ENCODE measurements at places on chromosomes 7 and 10.

DNA sequence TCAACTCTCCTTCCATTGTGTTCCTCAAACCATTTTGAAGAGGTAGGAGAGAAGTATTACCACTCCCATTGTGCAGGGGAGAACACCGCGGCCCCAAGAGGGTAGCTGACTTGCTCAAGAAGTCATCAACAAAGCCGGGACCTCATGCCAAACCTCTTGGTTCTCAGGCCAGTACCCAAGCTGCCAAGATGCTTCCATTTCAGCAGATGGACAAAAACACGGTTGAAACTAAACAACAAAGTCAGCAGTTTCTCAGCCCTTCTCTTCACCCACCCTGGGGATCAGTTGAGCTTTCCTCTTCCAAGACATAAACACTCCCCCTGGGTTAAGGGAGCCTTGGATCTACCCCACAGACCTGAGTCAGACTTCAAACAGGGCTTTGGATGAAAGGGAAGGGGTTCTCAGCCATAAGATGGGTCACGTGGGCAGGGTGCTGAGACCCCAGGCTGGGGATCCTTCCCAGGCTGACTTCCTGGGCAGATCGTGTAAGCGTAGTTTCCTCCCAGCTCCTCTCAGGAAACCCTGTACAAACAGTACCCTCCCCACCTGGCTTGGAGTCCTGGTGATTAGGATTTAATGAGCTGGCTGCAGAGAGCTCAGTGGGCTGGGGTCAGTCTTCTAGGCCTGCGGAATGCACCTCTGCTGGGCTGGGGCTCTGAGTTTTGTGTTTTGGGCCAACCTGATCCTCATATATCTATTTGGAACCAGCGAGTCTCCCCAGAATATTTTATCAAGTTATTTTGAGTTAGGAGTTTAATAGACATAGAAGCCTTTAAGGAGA is 27.3 kb downstream of the EMX2 start:
- no peak for DNase-seq

DNA sequence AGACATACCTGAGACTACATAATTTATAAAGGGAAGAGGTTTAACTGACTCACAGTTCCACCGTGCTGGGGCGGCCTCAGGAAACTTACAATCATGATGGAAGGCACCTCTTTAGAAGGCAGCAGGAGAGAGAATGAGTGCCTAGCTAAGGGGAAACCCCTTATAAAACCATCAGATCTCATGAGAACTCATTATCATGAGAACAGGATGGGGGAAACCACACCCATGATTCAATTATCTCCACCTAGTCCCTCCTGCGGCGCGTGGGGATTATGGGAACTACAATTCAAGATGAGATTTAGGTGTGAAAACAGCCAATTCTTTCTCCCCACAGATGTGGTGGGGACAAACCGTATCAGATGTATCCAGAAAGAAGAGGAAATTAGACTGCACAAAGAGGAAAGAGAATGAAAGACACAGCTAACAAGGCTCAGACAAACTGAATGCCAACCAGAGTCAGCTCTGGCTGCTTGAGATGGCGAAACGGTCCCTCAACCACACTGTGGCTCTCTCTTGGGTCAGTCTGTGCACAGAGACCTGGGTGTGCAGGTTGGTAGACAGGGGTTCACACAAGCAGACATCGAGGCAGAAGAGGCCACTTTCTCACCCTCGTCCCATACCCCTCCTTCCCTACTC is 375.6 kb downstream of the SFMBT2 start:
- DNase-seq, result no peak

- no peak for DNase-seq
Measured at GRCh38 chr7:50327443-50327842, 22.9 kb downstream of the IKZF1 start.

GRCh38 chr7:98085674-98086073 is 21.0 kb upstream of the LMTK2 start:
- DNase-seq, result no peak

DNA sequence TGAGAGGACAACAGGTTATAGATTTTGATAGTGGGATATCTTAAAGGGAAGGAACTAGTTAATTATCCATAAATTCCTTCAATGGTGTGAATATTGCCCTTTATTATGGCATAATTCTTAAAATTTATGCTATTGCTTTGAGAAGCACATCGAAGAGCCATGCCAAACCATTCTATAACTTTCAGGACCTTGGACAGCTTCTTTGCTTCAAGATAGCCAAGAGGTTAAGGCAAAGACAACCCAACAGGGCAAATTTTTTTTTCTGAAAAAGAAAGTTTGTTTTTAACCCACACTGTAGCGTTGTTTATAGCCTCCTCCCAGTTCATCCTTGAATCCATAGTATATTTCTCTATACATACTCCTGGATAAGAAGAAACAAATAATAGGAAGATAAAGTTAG is 103.2 kb downstream of the NRG3 start:
- DNase-seq, result no peak

- no peak for DNase-seq
Measured at GRCh38 chr10:132640326-132641125, 102.9 kb downstream of the INPP5A start.

DNA sequence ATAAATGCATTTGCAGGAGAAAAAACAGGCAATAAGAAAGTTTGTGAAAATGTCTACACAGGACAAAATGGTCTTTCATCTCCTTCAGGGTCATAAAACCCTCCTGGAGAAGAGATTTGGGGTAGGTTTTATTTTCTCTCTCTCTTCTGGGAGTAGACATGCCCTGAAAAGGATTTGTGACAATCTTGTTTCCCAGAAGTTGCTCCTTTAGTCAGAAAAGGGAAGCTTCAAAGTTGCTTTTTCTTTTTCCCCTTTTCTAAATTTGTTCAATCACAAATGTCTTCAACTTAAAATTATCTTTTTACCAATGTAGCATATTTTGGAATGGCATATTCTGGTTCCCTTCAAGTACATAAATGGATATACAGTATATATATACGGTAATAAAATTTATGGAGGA is 9.4 kb upstream of the ANKRD22 start:
- DNase-seq, result no peak

GRCh38 chr7:148201992-148202391 is 388.6 kb upstream of the C7orf33 start:
- DNase-seq, result no peak

GRCh38 chr10:70990681-70991080 is 102.3 kb upstream of the PCBD1 start:
- no peak for DNase-seq

GRCh38 chr7:45435846-45436245 is 138.3 kb upstream of the ADCY1 start:
- DNase-seq, result no peak

GRCh38 chr7:47380325-47381133 is 201.4 kb downstream of the TNS3 start:
- DNase-seq, result no peak

DNA sequence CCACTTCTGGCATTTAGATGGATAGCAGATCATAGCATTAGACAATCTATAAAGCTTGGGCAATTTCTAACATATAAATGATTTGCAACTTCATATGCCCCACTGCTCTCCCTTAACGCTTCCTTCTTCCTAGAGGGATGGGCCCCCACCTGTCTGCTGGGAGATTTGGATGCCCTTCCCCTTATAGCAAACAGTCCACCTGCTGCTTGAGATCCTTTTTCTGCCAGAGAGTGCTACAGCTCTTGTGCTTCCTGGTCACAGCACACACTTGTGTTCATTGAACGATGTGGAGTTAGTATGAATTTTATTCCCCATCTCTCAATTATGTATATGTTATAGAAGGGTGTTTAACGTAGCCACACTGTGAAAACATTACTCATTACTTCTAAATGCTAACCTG is 10.4 kb upstream of the PCGF5 start:
- DNase-seq, result no peak

- DNase-seq, result no peak
Measured at GRCh38 chr10:98619446-98619845, 172.7 kb upstream of the HPS1 start.

GRCh38 chr10:13684252-13684791 is 97.6 kb downstream of the PRPF18 start:
- DNase-seq, result no peak

GRCh38 chr10:35927341-35927740 is 285.2 kb upstream of the FZD8 start:
- no peak for DNase-seq

DNA sequence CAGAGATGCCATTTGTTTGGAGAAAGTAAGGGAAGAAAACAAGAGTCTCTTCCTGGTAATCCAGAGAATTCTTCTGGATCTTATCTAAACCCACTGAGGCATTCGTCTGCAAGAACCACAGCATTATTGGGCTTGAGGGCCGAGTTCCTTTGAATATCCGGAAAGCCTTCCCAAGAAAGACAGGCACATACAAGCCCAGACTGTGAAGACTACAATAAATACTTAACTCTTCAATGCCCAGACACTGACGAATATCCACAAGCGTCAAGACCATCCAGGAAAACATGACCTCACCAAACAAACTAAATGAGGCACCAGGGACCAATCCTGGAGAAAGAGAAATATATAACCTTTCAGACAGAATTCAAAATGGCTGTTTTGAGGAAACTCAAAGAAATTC is 99.0 kb downstream of the RNF32 start:
- no peak for DNase-seq

DNA sequence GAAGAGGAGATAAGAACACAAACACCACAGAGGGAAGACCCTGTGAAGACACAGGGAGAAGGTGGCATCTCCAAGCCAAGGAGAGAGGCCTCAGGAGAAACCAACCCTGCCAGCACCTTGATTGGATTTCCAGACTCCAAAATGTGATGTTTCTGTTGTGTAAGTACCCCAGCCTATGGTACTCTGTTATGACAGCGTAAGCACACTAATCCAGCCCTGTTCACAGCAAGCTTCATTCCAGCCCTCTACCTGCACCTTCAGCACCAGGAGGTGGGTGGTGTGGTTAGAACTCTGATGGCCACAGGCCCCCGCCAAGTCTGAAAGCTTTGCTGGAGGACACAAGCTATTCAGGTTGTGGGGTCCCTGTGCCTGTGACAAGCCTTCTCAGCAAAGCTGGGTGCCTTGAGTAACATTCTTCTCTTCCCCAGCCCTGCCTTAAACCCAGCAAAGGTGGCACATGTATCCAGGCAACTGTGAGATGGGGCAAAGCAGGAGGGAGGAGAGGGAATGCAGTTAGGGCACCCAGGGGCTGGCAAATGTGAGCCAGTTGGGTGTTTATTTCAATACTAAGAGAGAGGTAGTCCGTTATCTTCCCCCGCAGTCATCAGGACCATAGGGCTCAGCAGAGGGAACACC is 4.5 kb downstream of the VSTM4 start:
- DNase-seq, result no peak

- DNase-seq, result no peak
Measured at GRCh38 chr7:33814400-33814799, 90.9 kb upstream of the BMPER start.

GRCh38 chr7:22356701-22357310 is at the start of gene RAPGEF5:
Gene RAPGEF5, minus strand, starts transcription at chr7:22357154. Its CDS starts 94 bp downstream, at chr7:22357060.
- no peak for DNase-seq

DNA sequence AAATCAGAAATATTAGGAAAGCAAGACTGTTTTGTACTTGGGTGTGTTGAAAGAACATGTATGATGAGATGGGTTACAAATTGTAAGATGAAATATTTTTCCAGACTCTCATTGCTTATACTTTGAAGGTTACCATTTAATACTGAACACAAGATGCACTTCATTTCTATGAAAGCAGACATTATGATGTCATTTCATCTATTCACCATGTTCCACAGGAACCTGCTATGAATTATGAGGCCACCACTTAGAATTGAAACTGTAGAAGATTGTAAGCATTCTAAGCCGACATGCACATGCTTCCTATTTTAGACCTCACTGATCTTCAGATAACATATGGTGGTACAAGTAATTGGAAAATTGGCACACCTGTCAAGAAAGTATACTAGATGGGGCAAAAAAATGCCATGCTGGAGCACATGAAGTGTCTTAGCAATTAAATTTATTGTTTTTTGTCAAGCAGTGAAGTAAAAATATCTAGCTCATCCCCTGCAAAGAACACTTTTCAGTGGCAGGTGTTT is 195.0 kb downstream of the PHF14 start:
- DNase-seq, result no peak

DNA sequence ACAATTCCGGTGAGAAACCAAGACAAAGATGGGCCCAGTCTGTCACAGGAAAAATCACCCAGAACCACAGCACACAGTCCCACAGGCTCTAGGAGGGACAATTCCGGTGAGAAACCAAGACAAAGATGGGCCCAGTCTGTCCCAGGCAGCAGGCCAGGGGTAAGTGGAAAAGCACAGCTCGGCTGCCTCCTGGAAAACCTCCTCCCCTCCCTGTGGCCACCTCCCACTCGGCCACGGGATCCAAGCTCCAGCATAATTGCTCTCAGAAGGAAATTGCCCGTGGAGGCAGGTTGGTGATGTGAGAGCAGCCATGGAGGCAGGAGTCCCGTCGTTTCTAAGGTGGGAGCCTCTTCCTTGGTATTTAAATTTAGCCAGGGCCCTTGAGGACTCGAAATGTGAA is 95.7 kb downstream of the PLXNA4 start:
- no peak for DNase-seq

DNA sequence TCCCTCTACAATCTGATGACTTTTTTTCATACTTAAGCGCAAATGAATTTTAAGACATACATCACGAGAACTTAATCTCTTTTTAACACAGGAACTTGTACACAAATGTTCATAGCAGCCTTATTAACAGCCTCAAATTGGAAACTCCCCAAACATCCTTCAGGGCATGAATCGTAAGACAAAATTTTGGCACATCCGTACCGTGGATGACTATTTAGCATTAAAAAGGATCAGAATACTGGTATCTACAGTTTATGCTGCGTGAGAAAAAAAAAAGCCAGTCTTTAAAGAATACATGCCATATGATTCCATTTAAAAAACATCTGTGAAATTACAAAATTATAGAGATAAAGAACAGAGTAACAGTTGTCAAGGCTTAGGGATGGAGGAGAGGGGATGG is 46.8 kb downstream of the PDE1C start:
- no peak for DNase-seq

DNA sequence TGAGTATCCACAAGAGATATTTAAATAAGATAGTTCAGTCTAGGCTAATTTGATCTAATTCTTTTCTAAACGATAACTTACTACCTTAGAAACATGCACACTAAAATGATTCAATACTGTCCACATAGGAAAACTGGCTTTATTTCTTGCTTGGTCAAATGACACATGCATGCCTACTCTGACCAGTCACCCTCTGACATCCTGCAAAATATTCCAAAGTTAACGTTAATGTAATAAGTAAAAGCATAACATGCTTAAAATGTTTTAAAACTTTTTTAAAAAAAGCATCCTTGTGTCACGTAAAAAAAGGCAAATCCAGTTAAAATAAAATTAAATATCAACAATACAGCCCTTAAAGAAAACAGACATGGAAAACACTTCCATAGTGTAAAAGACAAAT is 70.2 kb downstream of the UBE2H start:
- DNase-seq, result no peak

GRCh38 chr7:112945046-112945445 is 141.6 kb downstream of the GPR85 start:
- no peak for DNase-seq

- DNase-seq, result no peak
Measured at GRCh38 chr7:340200-340937, 50.4 kb downstream of the FOXL3 start.

GRCh38 chr7:113338071-113338696 is 219.8 kb upstream of the SMIM30 start:
- no peak for DNase-seq
